Fibroblast of skin of left quadriceps (primary cell): ENCODE measurements at places on chromosomes 11 and 22.

DNA sequence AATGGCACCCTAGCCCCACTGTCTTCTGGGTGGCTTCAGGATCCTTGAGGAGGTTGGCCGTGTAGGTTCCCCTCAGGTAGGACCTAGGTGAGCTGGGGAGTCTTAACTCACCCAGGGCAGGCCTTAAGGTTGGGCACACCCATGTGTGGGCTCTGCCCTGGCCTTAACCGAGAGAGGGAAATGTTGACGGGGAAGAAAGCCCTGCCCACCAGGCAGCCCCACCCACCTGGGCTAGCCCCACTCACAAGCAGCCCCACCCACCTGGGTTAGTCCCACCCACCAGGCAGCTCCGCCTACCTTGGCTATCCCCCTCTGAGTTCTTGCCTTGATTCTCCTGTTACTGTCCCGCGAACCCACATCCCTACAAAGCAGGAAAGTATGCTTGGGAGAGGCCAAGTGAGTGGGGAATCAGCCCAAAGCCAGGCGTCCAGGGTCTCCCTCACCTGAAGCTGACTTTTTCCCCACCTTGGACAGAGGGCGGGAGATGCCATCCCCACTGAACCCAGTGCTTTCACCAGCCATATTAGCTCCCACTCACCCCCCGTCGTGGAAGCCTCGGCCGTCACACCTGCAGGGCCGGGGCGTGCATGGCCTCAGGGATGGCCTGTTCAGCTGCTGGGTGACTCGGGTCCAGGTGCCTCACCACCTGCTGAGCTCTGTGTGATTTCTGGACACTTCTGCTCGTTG is at the start of gene MYEOV:
TSS of gene MYEOV (plus strand) at position 337 of the 687 bp plus-strand sequence. CDS start 1,200 bp downstream, outside the sequence.
- DNase-seq = no peak

- no peak for DNase-seq
Observed at GRCh38 chr22:40967111-40967760, 16.1 kb downstream of the RBX1 start.

GRCh38 chr11:73553266-73553665 is 44.6 kb downstream of the FAM168A start:
- DNase-seq = no peak

DNA sequence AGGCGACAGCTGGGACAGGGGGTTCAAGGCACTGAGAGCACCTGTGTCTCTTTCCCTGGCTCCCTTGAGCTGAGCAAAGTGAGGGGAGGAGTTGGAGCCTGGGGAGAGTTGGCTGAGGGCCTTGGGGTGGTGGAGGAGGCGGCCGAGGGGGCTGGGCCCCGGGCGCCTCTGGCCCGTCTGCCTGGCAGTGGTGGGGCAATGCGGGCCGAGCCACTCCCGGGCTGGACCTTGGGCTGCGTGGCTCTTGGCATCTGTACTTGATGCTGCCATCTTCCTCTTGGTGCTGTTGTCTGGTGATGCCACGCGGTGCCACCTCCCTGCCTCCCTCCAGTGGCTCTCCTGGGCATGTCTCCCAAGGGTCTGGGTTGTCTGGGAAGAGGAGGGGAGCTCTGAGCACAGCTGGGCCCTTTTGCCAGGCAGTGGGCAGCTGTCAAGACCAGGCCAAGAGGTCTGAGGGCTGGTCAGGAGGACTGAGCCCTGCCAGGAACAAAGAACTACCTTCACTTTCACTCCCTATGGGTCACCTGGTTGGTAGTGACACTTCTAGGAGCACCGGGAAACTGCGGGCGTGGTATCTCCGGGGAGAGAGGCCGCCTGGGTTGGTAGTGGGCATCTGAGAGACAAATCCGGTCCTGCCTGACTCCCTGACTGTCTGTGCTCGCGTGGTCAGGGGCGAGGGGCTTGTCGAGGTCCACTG is 1.3 kb downstream of the GRIK4 start:
- no peak for DNase-seq

DNA sequence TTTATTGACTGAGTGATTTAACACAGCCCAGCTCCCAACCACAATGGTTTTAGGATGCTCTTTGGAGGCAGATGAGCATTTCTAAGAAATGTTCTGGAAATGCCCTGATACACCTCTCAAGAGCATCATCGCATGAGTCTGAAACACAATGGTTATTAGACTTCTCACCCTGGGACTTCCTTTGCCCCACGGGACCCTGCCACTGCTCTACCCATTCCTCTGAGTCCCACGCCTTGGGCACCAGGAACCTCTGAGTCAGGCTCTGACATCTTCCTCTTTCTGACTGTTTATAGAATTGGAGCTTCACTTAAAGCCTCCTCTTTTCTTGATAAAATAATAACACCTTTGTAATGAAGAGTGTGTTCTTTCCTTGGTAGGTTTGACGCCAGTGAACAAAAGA is 85.6 kb upstream of the PARVA start:
- DNase-seq = no peak

- DNase-seq = no peak
Observed at GRCh38 chr11:110432713-110433392, 3.1 kb downstream of the FDX1 start.

GRCh38 chr11:102115557-102115956 is 5.3 kb downstream of the YAP1 start:
- DNase-seq = no peak

- no peak for DNase-seq
Observed at GRCh38 chr22:41911001-41911611, 3.8 kb downstream of the SHISA8 start.

DNA sequence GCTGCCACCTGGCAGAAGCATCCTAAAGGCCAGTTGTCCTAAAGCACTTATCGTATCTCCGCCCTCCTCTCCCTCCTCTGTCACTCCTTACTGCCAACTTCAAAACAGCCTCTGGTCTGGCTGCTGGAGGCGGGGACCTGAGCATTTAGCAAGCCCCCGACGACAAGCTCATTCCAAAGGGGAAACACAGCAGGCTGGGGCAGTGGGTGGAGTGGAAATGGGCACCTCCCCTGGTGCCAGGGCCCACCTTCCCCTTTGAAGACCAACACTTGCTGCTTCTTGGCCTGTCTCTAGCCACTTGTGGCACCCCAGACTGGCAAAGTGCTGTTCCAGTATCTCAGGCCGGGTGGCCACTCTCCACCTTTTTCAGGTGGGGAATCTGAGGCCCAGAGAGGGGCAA is 3.6 kb downstream of the MAP3K11 start:
- no peak for DNase-seq

GRCh38 chr22:20180245-20180630 is 29.4 kb upstream of the CCDC188 start:
- no peak for DNase-seq

DNA sequence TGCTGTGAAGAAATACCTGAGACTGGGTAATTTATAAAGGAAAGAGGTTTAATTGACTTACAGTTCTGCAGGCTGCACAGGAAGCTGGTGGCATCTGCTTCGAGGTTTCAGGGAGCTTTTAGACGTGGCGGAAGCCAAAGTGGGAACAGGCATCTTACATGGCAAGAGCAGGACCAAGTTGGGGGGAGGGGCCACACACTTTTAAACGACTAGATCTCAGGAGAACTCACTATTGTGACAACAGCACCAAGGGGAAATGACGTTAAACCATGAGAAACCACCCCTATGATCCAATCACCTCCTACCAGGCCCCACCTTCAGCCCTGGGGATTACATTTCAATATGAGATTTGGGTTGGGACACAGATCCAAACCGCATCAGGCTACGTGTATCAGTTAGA is 11.1 kb upstream of the SCGB1D4 start:
- DNase-seq = no peak

DNA sequence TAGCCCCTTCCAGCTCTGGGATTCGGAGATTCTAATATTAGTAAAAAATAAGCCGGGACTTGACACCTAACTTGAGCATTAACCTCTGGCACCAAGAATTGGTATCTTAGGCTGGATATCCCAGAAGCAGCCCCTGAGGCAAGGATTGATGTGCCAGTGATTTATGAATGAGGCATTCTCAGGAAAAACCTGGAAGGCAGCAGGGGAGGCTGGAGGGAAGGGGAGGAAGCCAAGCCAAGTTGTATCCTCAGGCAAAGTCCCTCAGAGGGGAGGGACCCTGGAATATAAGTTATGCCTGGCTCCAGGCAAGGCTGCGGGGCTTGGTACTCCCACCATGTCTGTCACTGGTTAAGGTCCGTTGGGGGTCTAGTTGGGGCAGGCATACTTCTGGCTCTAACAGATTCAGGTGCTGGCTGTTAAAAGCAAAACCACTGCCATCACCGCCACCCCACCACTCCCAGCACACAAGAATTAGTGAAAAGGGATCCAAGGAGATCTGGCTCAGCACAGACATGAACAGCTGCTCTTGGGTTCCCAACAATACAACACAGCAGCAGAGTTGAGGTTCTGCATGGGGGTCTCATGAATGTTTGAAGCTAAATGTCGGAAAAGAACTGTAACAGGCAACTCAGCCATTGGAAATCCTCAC is 29.8 kb downstream of the LMO2 start:
- no peak for DNase-seq

GRCh38 chr11:126544108-126545056 is 188.9 kb downstream of the ST3GAL4 start:
- DNase-seq = peak; percentile 26

- peak; percentile 16 for DNase-seq
Observed at GRCh38 chr11:132595711-132596134, 936.6 kb downstream of the OPCML start.

DNA sequence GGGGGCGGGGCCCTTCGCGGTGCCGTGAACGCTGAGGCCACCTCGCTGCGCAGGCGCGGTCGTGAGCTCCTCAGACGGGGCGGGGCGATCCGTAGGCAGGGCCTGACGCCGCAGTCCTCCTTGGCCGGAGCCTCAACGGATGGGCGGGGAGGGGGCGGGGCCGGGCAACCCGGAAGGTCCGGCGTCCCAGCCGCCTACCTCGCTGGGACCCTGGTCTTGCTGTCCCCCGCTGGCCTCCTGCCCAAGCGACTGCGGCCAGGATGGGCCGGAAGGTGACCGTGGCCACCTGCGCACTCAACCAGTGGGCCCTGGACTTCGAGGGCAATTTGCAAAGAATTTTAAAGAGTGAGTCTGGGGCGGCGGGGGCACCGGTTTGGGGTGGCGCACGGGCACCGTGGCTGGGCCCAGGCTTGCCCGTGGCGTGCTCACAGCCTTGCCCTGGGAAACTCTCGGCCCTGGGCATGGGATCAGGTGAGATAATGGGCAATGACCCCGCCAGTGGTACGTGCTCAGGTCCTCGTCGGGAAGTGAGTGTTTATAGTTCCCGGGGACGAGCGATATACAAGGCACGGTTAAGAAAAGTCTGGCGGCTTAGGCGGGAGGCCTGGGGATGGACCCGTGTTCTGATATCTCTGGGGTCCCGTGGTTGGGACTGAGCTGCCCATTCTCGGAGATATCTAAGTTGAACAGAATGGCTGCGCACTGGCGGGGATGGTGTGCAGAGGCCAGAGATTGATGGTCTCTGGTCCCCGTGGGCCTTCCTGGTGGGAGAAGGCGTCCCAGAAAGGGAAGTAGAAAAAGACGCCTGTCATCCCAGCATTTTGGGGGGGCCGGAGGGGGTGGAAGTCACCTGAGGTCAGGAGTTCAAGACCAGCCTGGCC is at the start of gene NADSYN1:
TSS of gene NADSYN1 (plus strand) at position 167 of the 881 bp plus-strand sequence. CDS start at position 261, 94 bp downstream.
- peak; percentile 76 for DNase-seq

GRCh38 chr11:70713988-70714665 is 315.8 kb downstream of the CTTN start:
- no peak for DNase-seq

DNA sequence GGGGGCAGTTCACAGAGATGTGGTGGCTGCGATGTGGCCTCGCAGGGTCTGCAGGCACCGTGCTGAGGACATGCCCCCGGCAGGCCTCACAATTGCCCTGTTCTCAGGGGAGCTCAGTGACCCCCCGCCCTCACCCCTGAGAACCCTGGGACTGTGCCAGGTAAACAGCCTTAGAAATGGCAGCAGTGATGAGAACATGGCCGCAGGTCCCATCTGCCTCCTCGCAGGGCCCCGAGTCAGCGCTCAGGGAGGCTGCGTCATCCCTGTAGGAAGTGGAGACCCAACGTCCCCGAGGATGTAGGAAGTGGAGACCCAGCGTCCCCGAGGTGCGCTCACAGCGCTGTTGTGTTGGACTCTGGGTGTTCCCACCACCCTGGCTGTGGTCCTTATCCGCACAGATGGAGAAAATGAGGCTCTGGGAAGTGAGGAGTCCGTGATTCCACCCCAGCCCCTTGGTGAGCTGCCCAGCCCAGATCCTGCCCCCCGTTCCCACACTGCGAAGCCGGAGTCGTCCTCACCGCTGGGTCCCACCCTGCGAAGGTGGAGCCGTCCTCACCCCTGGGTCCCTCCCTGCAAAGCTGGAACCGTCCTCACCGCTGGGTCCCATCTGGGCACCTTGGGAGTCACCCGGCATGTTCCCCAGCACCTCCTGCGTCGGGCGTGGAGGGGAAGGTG is 1086.8 kb downstream of the BRD1 start:
- DNase-seq = no peak

DNA sequence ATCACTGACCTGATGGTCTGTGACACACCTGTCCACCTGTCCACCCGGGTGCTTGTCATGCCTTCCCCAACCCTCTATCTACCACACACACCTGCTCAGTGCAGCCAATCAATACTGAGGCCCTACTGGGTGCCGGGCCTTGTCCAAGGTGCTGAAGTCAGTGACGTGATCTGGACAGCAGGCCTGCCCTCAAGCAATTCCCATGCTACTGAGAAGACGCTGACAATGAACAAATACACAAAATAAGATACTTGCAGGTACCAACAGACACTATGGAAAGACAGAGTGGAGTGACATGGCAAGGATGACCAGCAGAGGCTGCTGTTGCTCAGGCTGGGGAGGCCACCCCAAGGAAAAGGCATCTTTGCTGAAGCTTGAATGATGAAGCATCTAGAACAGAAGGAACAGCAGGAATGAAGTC is 21.2 kb downstream of the PLAAT3 start:
- no peak for DNase-seq

DNA sequence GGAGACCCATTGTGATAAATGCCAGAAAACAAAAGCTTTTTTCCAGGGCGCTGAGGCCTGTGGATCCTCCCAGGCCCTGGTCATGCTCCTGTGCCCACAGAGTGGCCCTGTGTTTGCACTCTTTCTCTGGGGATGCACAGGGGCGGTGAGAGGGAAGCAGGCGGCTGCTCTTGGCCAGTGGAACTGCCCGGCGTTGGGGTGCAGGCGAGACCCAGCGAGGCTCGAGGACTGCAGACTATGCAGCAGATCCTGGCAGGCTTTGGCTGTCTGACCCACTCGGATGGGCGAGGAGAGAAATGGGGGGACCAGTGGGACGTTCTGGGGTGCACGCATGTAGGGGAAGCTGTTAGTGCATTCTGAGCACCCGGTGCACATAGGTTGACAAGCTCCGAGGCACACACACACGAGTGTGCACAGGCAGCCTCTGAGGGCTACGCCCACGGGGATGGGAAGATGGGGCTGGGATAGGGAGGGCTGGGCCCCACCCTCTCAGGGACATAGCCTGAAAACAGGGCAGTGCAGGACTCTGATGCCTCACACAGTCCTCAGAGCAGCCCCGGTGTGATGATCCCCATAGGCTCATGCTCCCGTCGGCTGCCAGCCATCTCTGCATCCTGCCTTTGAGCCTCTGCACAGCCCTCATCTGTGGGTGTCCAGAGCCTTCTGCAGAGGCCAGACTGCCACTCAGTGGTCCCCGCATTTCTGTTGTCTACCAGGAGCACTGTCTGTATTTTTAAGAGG is 1233.5 kb downstream of the BRD1 start:
- no peak for DNase-seq

- DNase-seq = no peak
Observed at GRCh38 chr11:125211948-125212340, 47.4 kb downstream of the PKNOX2 start.
